Pericardium fibroblast (primary cell): ENCODE measurements at places on chromosomes 13 and 19. TPM values are rescaled to one million over a fixed set of nuclear protein-coding genes. Genes with fewer than 3 reads are reported as not detected.

The F2RL3 gene
- 0.26 TPM in 1 of 2 replicates, not detected in the other for total RNA-seq

The ZNF221 gene
- 4.3 and 6.3 TPM in 2 replicates for total RNA-seq

The FGF14 gene
- 0.17 TPM in 1 of 2 replicates, not detected in the other for total RNA-seq

The PLK5 gene
- not detected in 2 replicates for total RNA-seq

The ZNF836 gene
- 3.1 and 10.3 TPM in 2 replicates for total RNA-seq

The CRX gene
- not detected in 2 replicates for total RNA-seq

The MAB21L1 gene
- total RNA-seq, result 0.09 TPM in 1 of 2 replicates, not detected in the other

The C5AR2 gene
- total RNA-seq, result under 0.01 and 2.3 TPM in 2 replicates

The TEX26 gene
- total RNA-seq, result not detected in 2 replicates

The SIAH3 gene
- total RNA-seq, result not detected in 2 replicates

The ZNF100 gene
- 1.8 and 1.9 TPM in 2 replicates for total RNA-seq

The GPR12 gene
- total RNA-seq, result not detected in 2 replicates

The CCDC122 gene
- total RNA-seq, result 5.0 and 8.8 TPM in 2 replicates

The LRRC63 gene
- not detected in 2 replicates for total RNA-seq

The CCDC8 gene
- total RNA-seq, result 43.2 and 72.2 TPM in 2 replicates

The DCLK1 gene
- total RNA-seq, result 2.2 and 44.3 TPM in 2 replicates

The GMIP gene
- total RNA-seq, result 3.9 and 10.5 TPM in 2 replicates

The LAIR1 gene
- not detected in 2 replicates for total RNA-seq
